ENCODE measurements at places on chromosomes 4 and X.

- no peak for DNase-seq
Observed at GRCh38 chr4:26992657-26993361, 132.2 kb downstream of the STIM2 start.

GRCh38 chrX:150507251-150507856 lies 61.1 kb upstream of the MTM1 start:
- DNase-seq = no peak

DNA sequence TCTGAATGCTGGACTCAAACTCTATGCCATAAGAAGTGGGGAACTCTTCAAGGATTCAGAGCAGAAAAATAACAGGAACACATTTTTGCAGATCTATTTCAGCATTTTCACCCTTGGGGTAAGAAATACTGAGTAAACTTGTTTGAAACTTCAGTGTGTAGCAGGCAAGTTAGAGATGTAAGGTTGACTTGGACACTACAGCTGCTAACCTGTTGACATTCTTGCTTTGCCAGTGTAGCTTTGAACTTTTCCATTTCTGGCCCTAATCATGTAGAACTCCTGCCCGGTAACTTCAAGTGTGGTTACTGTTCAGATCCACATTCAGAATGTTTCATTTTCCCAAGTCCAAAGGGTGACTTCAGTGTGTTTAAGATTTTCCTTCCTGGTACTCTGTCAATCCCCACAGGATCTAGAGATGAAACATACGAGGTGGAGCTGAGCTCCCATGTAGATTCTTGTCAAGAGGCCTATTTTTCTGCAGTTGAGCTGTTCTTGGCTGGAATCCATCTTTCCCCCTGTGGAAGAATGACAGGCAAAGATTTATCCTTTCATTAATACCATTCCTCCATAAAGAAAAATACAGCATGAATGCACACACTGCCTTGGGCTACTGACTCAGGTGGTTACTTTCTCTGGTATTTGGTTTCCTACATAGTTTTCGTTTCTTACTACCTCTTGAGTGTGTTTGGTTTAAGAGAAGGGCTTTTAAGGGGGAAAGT lies 34.1 kb downstream of the FHDC1 start:
- DNase-seq = no peak

- DNase-seq = no peak
Observed at GRCh38 chr4:10677796-10678497, 6.6 kb downstream of the CLNK start.

DNA sequence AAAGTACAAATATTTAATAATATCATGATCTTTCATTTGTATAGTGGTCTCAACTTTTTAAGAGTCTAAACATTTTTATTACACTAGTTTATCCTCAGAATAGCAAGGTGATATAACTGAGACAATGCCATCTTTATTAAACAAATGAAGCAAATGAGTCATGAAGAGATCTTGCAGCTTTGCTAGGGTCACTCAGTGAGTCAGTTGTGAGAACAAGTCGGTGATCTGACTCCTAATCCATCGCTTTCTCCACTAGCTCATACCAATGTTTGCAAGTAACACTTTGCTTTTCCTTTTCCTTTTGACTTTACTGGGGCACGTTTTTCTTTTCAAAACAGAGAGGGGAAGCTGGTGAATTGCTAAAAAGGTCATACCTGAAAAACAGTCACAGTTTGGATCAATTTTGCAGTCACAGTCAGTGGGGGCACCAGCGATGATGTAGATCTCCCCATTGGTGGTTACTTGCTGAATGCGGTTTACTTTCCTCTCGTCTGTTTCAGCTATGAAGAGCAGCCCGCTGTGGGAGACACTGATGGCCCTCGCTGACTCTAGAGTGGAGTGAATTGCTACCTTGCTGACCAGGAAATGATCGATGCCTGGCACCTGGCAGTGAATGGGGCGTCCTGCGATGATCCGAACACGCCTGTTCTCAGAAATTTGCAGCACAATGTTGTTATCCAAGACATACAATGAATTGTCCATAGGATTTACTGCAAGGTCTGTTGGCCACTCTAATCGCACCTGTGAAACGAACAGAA lies 75.7 kb downstream of the SH2D1A start:
- no peak for DNase-seq

DNA sequence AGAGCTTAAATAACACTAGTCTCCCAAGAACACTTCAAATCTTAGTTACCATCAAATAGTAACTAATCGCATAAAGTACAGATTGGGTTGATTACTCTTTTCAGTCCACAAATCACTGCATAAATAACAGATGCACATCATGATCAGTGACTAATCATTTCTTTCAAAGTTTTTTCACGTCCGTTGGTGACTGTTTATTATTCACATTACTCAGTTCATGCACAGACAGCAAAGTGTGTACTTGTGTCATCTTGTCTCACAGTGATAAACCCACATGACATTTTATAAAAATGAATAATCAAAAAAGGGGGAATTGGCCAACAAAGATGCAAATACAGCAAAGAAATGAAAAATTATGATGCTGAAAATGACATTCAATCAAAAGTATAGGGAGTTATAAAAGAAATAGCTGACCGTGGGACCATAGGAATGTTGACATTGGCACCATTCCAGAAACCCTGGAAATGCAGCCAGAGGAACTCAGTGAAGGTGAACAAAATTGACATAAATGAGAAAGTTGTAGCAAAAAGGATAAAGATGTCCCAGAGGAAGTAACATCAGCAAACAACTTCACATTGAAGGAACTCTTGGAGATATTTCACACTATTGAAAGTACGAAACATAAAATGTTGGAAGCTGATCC lies 161.5 kb downstream of the SOX3 start:
- DNase-seq = no peak

GRCh38 chr4:139501927-139502899 lies 48.3 kb downstream of the RAB33B start:
- DNase-seq = no peak

- no peak for DNase-seq
Observed at GRCh38 chr4:129804461-129804981, 708.6 kb downstream of the C4orf33 start.

GRCh38 chr4:184836613-184837012 lies 10.8 kb upstream of the ACSL1 start:
- no peak for DNase-seq

GRCh38 chr4:139331185-139331584 lies 28.9 kb upstream of the NDUFC1 start:
- DNase-seq = no peak

GRCh38 chr4:26028133-26028792 lies 114.2 kb downstream of the SMIM20 start:
- no peak for DNase-seq

DNA sequence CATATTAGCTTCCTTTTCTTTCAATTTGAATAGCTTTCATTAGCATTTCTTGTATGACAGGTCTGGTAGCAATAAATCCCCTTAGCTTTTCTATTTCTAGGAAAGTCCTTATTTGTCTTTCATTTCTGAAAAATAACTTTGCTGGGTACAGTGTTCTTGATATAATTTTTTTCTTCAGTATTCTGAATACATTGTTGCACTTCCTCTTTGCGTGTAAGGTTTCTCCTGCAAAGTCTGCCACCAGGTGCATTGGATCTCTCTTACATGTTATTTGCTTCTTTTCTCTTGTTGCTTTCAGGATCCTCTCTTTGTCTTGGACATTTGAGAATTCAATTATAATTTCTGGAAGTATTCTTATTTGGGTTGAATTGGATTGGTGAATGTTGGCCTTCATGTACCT lies 663.7 kb downstream of the GRXCR1 start:
- DNase-seq = no peak

DNA sequence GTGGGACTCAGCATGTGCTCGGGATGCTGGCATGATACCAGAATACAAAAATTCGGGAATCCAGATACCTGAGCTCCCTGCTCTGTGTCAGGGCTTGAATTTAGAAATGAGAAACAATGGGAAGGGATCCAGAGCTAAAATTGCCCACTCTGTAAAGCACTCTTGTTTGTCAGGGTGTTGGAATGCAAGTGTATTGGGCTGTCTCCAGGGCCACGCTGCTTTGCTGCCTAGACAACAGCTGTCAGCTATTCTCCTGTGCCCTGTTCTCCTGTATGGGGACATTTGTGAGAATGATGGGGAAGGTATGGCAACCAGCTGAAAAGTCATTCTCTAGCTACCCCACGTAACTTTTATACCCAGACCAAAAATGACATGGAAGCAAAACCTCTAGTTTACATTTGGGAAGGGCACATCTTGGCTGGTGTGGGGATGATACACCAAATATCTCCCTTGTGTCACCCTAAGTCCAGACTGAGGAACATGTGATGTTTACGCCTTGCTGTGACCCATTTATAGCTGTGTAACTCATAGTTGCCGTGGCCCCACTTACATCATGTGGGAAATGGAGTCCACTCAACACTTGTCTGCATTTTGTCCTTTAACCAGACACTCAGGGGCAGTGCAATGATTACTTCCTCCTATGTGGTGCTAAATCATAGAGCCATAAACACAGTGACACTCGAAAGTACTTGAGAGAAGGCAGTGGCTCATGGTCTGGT lies 46.6 kb downstream of the SMPX start:
- DNase-seq = no peak

DNA sequence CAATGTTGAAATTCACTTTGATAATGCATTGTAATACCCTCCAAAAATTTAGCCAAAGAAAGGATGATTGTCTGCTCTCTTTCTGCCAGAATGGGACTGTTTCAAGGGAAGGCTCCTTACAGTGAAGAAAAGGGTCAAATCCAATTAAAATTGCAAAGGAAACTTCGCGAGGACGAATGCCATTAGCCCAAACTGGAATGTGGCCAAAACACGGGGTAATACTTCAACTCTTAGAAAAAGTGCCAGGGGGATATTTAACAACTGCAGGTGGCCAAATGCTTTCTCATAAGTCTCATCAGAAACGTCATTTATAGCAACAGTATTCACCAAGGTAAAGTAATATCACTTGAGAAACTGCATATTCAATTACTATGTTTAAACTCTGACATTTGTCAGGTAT lies 29.0 kb downstream of the NKX3-2 start:
- no peak for DNase-seq

GRCh38 chrX:9646471-9647224 lies 119.0 kb downstream of the GPR143 start:
- no peak for DNase-seq

DNA sequence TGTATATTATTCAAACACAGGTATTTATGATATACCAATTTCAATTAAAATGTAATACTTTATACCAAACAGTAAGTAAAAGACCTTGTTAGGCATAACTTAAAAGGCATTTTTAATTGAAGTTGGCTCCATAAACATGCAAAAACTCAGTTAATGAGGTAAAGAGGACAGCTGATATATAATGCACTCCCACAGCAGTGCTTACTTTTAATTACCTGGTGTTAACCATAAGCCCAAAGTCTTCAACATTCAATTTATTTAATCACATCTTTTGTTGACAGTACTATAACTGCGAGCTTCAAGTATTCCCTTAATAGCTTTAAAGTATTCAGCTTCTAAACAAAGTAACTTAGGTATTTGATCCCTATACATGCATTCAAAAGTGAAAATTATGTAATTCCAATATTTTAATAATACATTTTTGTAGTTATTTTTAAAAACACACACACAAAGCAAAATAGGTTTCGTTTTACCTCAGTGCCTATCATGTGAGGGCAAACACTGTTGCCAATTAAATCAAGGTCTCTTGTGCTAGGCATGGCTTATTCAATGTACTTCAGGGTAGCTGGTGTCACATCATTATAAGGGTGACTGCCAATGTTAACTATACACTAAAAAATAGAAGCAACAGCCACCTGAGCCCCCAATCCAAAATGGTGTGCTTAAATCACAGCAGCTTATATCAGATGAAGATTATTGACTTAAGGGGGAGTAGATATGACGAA lies 197.1 kb downstream of the LRBA start:
- no peak for DNase-seq

DNA sequence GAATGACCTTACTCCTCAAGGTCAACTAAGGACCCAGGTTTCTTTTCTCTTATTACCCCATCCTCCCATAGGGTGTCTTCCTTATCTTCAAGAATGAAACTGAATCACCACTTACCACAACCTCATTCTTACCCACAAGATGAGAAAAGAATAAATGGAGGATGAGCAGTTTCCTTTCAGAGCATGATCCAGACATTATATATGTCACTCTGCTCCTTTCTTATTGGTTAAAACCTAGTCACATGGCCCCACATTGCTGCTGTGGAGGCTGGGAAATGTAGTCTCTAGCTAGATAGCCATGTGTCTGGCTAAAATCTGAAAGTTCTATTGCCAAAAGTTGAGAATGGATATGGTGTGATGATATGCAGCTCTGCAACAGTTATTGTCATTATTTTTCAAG lies 62.4 kb upstream of the RAI2 start:
- no peak for DNase-seq

DNA sequence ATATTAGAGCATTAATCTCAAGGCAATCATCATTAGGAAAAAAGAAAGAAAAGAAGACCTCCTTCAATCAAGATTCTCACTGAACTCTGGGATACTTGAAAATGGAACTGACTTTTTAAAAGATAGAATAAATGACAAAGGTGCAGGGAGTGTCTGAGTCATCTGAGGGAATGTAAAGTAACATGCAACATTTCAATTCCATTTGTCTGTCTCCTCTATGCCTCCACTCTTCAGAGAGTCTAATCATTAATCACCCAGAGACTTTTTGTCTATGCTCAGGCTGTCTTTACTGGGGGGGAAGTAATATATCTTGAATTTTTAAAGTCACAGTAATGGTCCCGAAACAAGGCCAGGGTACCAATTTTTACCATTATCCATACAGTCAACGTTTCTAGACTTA lies 55.0 kb upstream of the PACRGL start:
- no peak for DNase-seq

GRCh38 chr4:148344941-148345340 lies 97.3 kb downstream of the NR3C2 start:
- no peak for DNase-seq

DNA sequence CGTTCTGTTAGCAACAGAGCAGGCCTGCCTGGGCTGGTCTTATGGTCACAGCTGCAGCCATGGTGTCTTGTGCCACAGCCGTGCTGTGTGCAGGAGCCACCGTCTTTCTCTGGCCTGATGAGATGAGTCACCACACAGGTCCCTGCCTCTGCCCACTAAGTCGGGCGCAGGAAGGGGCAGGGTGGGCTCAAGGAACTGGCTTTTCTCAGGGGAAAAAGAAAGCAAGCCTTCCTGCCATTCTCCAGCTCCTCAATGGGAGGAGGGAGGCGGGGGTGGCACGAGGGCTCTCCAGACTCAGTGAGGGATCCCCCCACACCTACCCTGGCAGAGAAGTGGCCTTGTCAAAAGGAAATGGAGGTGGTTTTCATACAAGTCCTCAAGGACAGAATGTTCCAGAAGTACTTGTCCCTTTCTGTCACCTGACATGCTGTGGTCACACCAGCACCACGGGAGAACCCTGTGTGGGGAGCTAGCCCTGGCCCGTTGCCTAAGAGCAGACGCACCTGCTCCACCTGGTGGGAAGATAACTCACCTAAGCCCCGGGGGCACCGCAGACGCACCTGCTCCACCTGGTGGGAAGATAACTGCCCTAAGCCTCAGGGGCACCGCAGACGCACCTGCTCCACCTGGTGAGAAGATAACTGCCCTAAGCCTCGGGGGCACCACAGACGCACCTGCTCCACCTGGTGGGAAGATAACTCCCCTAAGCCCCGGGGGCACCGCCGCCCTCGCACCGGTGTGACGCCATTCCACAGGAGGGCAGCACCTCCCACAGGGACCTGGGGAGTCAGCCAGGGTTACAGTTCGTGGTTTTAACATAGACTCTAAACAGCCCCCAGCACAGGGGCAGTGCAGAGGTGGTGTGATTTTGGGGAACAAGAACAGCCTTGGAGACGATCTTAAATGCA lies 18.5 kb downstream of the UVSSA start:
- DNase-seq = no peak

All from GM12891 (cell line).